ENCODE measurements at places on chromosomes 13 and 19. TPM values are rescaled to one million over a fixed set of nuclear protein-coding genes. Genes with fewer than 3 reads are reported as not detected.

C19orf38 gene
- 2.3 TPM for total RNA-seq

NKPD1 gene
- total RNA-seq = 0.56 TPM

SULT2A1 gene
- not detected for total RNA-seq

RASIP1 gene
- total RNA-seq = 0.85 TPM

CGB1 gene
- total RNA-seq = 0.28 TPM

IL17D gene
- 1.3 TPM for total RNA-seq

LENG9 gene
- 11.8 TPM for total RNA-seq

LRRC63 gene
- 0.28 TPM for total RNA-seq

COL4A2 gene
- total RNA-seq = 914 TPM

POMP gene
- total RNA-seq = 199 TPM

TMEM255B gene
- total RNA-seq = 1.1 TPM

ZNF835 gene
- 1.7 TPM for total RNA-seq

PTGER1 gene
- total RNA-seq = 3.5 TPM

KLK12 gene
- not detected for total RNA-seq

FGF22 gene
- total RNA-seq = not detected

ZNF667 gene
- total RNA-seq = 3.8 TPM

ZNF728 gene
- 0.19 TPM for total RNA-seq

KIR3DL2 gene
- total RNA-seq = not detected

ZFP36 gene
- total RNA-seq = 1.1 TPM

UBA52 gene
- total RNA-seq = 821 TPM

LINGO3 gene
- not detected for total RNA-seq

TRMT1 gene
- 43.1 TPM for total RNA-seq

WDR87 gene
- total RNA-seq = not detected

MEDAG gene
- 95.8 TPM for total RNA-seq

CAPN12 gene
- total RNA-seq = 0.28 TPM

PDE4C gene
- 4.2 TPM for total RNA-seq

SPRED3 gene
- 3.3 TPM for total RNA-seq

CD79A gene
- 0.19 TPM for total RNA-seq

ZNF175 gene
- 31.0 TPM for total RNA-seq

SIGLEC5 gene
- total RNA-seq = not detected

LIPE gene
- 1.4 TPM for total RNA-seq

CACNA1A gene
- total RNA-seq = 16.3 TPM

DACH1 gene
- under 0.01 TPM for total RNA-seq

KHSRP gene
- total RNA-seq = 131 TPM

SCEL gene
- not detected for total RNA-seq

MTUS2 gene
- 0.28 TPM for total RNA-seq

ZNF546 gene
- 7.6 TPM for total RNA-seq

SERTM1 gene
- not detected for total RNA-seq

CYP2S1 gene
- 1.3 TPM for total RNA-seq

EDDM13 gene
- total RNA-seq = 0.19 TPM

PCSK4 gene
- total RNA-seq = 0.19 TPM

CEACAM7 gene
- total RNA-seq = not detected

FCAR gene
- not detected for total RNA-seq

TEX29 gene
- total RNA-seq = not detected

ZNF805 gene
- total RNA-seq = 24.0 TPM

MIPEP gene
- total RNA-seq = 23.2 TPM

SUGP2 gene
- 28.0 TPM for total RNA-seq

CRX gene
- not detected for total RNA-seq

ZNF181 gene
- 13.8 TPM for total RNA-seq

COMP gene
- total RNA-seq = 0.77 TPM
